ENCODE measurements at places on chromosomes 13 and 19.

GRCh38 chr13:50573066-50573465 is 270.4 kb downstream of the DLEU7 start:
- no peak for ATAC-seq

- ATAC-seq, result no peak
Observed at GRCh38 chr19:42477933-42478332, 35.2 kb upstream of the CXCL17 start.

DNA sequence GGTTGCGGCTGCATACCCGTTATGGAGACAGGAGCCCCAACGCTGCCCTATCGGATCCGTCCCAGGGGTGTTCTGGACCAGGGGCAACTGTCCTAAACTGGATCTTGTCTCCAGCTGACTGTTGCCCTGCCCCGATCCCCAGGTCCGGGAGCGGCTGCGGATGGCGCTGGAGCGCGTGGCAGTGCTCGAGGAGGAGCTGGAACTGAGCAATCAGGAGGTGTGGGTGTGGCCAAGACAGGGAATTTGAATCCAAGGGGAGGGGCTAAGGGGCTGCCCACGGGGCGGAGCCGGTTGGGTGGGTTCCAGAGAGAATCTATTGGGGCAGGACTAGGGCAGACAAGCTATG is 9.9 kb downstream of the PPFIA3 start:
- no peak for ATAC-seq

DNA sequence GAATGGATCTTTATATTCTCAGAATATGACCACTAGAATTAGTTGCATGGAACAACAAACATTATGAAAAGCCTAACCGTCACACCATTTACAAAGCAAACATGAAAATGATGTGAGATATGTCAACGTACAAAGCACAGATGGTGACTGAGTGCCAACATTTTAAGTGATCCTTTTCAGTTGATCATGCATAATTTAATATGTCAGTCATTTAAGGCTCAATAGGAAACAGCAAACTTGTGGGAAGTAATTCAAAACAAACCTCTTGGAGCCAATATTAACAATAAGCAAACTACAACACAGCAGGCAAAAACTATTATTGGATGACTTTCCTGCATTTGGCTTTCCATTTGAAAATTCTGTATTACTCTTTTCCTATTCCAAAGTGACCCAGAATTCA is 277.6 kb downstream of the SLITRK6 start:
- ATAC-seq, result no peak

DNA sequence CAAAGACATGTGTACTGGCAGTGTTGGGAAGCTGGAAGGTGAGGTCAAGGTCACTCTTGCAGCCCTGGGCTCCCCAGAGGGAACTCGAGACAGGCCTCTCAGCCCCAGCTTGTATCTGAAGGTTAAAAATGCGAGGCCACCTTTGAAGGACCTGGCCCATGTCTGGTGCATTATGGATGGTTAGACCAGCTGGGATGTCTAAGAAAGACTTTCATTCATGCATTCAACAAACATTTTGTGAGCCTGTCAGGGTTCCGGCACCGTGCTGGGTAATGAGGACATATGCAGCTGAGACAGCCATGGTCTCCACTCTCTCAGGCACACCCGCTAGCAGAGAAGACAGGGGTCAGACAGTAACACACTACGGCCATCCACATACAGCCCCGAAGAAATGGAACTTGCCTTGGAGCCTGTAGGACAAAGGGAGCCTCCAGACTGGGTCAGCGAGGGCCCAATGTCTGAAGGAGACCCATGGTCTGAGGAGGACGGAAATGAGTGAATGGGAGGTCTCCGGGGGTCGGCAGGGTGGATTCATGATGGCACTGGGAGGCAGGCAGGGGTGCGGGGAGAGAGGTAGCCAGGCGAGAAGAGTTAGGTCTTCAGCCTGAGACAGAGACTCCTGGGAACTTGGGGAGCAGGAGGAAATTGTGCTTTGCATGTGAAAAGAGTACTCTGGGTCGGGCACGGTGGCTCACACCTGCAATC is 19.0 kb downstream of the VSTM2B start:
- no peak for ATAC-seq
